Naive thymus-derived CD4-positive, alpha-beta T cell (primary cell): ENCODE measurements at places on chromosomes 7 and 10. TPM values are rescaled to one million over a fixed set of nuclear protein-coding genes. Genes with fewer than 3 reads are reported as not detected.

DNA sequence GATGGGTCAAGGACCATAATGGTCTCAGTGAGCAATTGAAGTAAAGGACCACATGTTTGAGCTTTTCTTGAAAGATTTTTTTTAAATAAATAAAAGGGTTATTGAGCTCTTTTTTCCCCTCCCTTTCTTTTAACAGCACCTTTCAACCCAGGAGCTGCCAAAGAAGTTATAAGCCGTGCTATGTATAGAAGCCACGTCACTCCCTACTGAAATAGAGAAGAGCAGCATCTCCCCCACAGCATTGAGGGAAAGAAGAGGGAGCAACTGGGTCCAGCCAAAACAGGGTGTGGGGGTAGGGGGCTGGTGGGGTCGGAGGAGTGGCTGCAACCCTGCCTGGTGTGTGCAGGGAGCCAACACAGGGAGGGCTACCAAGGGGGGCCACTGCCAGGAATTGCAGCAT is 227.2 kb downstream of the PLXNA4 start:
- no peaks in the 10 kb centered on the region for H3K27me3 ChIP-seq
- H3K4me3 ChIP-seq, result no peak overlapping the region
- H3K27ac ChIP-seq, result no peak overlapping the region

Gene RASA4
- total RNA-seq, result 102 TPM

GRCh38 chr10:129307141-129307540 is 159.9 kb upstream of the MGMT start:
- no peak overlapping the region for H3K27ac ChIP-seq
- DNase-seq, result no peak
- H3K4me3 ChIP-seq, result no peak overlapping the region
- H3K27me3 ChIP-seq, result no peaks in the 10 kb centered on the region
- no peaks in the 10 kb centered on the region for H3K36me3 ChIP-seq

- H3K27me3 ChIP-seq, result peaks cover 82% of the 10 kb centered on the region
- no peak overlapping the region for H3K27ac ChIP-seq
- DNase-seq, result no peak
- H3K4me1 ChIP-seq, result peaks cover 15% of the 10 kb centered on the region
- H3K4me3 ChIP-seq, result no peak overlapping the region
- H3K36me3 ChIP-seq, result no peaks in the 10 kb centered on the region
These were observed 1.5 kb upstream of the HOXA9 start for GRCh38 chr7:27166531-27167505.

Gene MINDY4
- total RNA-seq, result 1.3 and 1.4 TPM in 2 replicates
